Hematopoietic multipotent progenitor cell treated with erythropoietin and hydrocortisone succinate and interleukin-3 and kit ligand, for 15 days (in vitro differentiated cells): ENCODE measurements at places on chromosomes 1 and 21.
A peak's percentile ranks its signal among the peaks of the same experiment; 100 is the strongest.

- DNase-seq: no peak
Observed at GRCh38 chr21:18334066-18334465, 69.5 kb downstream of the TMPRSS15 start.

GRCh38 chr1:200971955-200972711 lies 51.4 kb downstream of the KIF21B start:
- peak; percentile 48 for DNase-seq

DNA sequence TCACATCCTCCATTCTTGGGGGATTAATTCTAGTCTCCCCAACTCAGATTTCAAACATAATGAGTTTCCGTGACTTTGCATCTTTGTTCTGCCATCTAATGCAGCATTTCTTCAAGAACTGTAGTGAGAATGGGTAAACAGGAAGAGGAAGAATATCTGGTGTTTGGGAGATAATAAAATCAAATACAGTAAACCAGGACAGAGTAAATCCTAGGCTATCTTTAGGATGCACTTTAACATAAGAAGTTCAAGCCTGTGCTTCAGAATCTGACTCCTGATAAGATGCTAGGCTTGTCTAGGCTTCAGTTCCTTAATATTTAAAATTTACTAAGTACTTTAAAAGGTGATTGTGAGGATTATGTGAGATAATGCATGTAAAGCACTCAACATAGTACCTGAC lies 27.9 kb downstream of the PATJ start:
- no peak for DNase-seq

DNA sequence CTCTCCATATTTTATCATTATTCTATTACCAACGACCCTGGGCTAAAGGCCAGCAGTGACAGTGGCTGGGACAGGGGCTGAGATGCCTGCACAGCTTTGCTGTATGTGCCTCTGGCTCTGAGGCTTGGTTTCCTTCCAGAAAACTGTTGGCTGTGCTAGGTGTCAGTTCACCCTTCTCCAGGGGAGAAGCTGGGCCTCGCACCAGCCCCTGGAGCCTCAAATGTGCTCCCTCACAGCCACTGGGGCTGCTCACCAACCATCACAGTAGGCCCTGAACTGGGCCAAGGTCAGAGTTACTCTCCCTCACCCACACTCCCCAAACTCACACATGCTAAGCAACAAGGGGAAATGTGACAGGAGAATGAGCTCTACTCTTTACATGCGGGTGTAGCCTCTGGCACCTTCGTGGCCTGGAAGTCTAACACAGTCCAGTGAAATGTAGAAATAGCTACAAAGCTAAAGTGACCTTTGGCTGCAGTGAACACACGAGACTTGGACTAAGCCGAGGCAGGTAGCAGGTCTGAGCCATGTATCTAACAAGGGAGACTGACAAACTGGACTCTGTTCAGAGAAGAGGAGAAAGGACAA lies 4.7 kb upstream of the CD160 start:
- DNase-seq: no peak

DNA sequence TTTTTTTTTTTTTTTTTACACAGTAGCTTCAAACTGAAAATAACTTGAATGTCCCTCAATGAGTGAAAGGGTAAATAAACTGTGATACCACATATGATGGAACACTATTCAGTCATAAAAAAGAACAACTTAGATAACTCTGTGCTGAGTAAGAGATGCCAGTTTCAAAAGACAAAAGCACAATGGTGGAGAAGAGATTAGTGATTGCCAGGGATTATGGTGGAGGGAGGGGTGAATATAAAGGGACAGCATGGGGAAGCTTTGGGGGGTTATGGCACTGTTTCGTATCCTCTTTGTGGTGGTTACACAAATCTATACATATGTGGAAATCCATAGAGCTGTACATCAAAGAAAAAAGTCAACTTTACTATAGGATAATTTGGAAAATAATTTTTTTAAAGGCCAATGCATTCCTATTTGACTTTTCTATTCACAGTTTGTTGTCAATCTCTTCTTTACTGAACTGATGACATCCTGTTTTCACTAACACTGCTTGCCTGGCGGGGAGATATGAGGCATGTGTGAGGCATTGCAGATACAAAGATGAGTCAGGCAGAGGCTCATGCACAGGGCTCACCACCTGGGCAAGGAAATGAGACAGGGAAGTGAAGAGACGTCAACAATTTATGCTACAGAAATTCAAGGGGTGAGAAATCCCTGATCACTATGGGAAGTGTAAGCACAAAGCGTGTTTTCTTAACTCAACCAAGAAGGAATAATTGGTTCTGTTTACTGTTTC lies 302.7 kb downstream of the DUSP10 start:
- DNase-seq: no peak

GRCh38 chr1:5906116-5906515 lies 86.1 kb downstream of the NPHP4 start:
- DNase-seq: no peak

- no peak for DNase-seq
Observed at GRCh38 chr1:19010503-19010902, 54.0 kb upstream of the IFFO2 start.

GRCh38 chr1:229714964-229715603 lies 89.0 kb downstream of the URB2 start:
- peak; percentile 76 for DNase-seq
